ENCODE measurements at places on chromosomes 5 and 9. TPM values are rescaled to one million over a fixed set of nuclear protein-coding genes. Genes with fewer than 3 reads are reported as not detected.

DNA sequence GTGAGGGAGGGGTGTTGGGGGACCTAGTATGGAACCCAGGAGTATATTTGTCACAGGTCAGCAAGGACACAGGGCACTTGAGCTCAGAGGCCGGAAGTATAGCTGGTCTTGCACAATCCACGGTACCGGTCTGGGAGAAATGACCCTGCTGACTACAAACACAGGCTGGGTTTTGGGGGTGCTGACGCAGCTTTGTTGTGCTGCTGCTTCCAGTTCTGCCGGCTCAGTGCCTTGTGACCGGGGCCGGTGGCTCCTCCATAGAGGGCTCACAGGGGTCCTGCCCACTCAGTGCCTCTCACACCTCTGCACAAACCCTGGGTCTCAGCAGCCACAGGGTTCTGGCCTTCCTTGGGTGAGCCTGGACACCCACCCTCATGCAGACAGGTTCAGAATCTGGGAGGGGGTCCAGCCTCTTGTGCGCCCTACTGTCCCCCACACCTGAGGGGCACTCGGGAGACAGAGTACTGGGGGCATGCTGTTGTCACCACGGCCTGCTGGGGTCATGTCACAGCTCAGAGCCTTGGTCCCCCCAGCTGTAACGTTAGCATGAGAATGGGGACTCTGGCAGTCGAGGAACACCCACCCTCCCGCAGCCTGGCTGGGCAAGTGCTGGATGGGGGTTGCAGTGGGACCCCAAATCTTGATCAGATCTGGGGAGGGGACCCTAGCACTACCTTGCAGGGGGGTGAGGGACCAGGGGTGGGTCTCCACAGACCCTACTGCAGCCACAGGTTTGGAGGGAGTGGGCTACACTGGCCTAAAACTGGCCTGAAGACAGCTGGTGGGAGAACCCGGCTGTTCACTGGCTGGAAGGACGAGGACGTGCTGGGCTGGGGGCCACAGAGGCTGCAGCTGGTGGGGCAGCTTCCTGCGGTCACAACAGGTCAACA lies 17.7 kb downstream of the NINJ1 start:
- peak; percentile 68 for DNase-seq

DNA sequence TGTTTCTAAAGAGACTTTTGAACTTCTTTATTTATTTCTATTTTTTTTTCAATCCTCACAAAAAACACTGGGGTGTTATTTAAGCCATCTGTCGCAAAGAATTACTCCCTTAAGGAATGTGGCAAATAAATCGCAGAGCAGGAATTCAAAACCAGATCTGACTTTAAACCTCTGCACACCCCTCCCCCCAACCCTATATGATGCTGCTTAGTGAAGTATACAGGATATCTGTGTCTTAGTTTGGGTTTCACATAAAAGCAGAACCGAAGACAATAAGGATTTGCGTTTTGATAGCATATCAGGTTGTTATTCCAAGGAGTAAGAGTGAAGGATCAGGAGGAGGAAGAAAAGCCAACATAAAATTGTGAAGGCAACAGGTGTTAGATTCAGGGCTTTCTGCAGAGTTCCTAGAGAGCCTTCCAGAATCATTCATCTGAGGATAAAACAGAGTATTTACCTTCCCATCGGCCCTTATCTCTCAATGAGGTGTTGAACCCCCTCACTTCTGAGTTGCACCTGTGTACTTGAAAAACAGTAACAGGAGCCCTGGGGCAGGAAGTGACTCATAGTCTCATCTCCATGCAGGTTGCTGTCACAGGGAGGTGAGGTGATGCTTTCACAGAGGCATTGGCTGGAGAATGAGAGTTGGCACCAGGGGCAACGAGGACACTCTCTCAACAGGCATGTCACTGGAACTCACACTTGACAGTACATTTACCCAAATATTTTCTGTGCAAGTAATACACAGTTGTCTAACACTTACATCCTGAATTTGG lies 33.5 kb upstream of the DMRT3 start:
- DNase-seq, result no peak

- DNase-seq, result no peak
Observed at GRCh38 chr9:132627106-132627505, 42.7 kb downstream of the DDX31 start.

GRCh38 chr9:1100945-1101344 lies 50.8 kb downstream of the DMRT2 start:
- DNase-seq, result no peak

GRCh38 chr5:144481861-144482260 lies 311.2 kb downstream of the KCTD16 start:
- DNase-seq, result no peak

- DNase-seq, result no peak
Observed at GRCh38 chr5:149063896-149064478, 1.1 kb upstream of the SH3TC2 start.

- no peak for DNase-seq
Observed at GRCh38 chr5:134595458-134595838, 37.2 kb downstream of the SAR1B start.

DNA sequence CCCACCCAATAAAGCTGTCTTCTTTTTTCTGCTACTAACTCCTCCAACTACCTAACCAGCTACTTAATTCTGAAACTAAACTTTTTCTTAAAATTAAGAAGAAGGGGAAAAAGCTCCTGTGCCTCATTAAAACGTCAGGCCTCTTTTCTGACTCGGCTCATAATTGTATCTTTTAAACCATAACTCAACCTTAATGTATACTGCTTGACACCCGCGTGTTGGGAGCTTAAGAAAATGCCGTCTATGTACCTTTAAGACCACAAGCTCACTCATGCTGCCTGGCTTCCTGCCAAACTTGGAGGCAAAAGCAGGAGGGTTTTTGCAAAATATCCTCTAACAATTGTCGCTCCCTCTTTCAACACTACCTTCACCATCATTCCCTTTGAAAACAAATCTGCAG lies 5.0 kb downstream of the EBF1 start:
- DNase-seq, result peak; percentile 87

- no peak for DNase-seq
Observed at GRCh38 chr5:178107756-178108310, 5.5 kb upstream of the N4BP3 start.

- DNase-seq, result no peak
Observed at GRCh38 chr5:135229679-135230132, 169.3 kb downstream of the MACROH2A1 start.

GRCh38 chr5:168152660-168153059 lies 138.8 kb upstream of the WWC1 start:
- DNase-seq, result no peak

DNA sequence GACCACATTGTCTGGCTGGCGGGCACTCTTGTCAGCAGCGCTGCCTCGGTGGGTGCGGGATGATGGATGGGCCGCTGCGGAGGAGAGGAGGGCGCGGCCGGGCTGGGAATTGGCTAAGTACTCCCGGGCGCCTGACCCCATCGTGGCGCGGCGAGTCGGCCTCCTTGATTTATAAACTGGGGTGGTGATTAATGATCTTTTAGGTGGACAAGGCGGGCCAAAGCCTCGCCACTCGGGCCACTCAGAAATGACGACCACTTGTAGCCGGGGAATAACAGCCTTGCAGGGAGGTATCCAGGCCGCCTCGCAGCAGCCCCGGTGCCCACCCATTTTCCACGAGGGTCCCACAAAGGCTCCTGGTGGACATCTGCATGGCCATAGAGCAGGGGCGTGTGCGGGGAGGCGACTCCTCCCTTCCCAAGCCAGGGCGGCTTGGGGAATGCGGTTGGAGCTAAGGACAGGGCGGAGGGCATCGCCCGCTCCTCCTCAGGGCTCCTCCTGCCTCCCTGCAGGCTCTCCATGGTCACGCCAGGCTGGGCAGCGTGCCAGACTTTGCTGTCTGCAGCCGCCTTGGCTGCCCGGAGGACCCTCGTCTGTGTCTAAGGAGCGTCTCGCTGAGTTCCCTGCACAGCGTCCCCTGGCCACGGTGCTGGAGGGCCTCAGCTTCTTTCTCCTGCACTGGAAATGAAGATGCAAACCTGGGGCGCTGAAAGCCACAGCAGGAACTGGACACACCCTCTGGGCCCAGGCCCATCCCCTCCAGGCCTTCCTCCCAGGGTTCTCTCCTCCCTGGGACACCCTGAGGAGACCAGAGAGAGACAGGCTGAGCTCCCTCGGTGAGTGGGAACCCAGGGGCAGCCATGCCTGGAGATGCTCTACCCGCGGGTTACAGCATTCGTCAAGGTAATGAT lies 287.4 kb upstream of the IRX4 start:
- no peak for DNase-seq

DNA sequence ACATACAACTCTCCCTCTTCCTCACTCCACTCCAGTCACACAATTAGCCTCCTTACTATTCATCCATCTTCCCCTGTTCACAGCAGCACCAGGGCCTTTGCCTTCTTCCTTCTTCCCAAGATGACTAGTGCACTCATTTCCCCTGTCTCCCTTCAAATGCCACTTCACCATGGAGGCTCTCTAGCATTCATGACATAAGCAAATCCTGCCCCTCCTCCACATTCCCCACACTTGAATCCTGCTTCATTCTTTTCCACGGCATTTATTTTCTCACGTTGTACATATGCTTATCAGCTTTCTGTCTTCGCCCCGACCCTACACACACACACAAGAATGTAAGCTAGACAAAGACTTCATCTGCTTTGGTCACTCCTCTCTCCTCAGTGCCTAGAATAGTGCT lies 133.3 kb downstream of the CDK5RAP2 start:
- no peak for DNase-seq

The CATSPER3 gene
- total RNA-seq, result 0.69 TPM

The MGAT4B gene
- 53.6 TPM for total RNA-seq

The FGD3 gene
- total RNA-seq, result 2.2 TPM

The PCDHGA10 gene
- 6.3 TPM for total RNA-seq

Data from ovary (tissue), 10 donors.